ENCODE measurements at places on chromosomes 13 and 19.

DNA sequence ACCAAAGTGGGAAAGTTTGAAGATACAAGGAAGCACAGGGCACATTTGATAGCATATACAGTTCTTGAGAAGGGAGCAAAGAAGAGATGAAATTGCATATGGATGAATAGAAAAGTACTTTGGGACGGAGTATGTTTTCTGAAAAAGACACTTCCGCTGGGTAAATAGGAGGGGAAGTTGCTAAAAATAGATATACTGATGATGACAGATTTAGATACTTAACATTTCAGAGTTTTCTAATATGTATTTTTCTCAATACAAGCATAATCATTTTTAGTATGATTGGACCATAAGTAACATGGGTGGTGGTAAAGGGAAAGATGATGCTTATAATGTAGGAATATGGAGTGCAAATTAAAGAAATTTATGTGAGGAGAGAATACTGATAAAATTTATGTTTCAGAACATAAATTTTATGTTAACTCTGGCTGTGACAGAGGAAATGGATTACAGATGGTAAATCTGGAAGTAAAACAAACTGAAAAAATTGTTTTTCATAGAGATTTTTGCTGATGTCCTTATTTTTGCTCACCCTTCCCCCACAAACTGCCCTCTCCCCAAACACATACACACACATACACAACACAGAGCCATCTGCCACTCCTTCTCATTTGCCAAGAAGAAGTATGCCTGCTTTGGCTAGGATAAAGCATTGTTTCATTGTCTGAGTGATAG, 583.9 kb upstream of the MIR17HG start:
- DNase-seq = no peak

- no peak for DNase-seq
These were observed 51.8 kb upstream of the TPM4 start for GRCh38 chr19:16024266-16025107.

GRCh38 chr19:45636902-45637301, 2.3 kb downstream of the EML2 start:
- no peak for DNase-seq

GRCh38 chr13:62061751-62062150, 646.1 kb upstream of the PCDH20 start:
- DNase-seq = no peak

- no peak for DNase-seq
These were observed 303.4 kb upstream of the SGCG start for GRCh38 chr13:22877421-22877820.

DNA sequence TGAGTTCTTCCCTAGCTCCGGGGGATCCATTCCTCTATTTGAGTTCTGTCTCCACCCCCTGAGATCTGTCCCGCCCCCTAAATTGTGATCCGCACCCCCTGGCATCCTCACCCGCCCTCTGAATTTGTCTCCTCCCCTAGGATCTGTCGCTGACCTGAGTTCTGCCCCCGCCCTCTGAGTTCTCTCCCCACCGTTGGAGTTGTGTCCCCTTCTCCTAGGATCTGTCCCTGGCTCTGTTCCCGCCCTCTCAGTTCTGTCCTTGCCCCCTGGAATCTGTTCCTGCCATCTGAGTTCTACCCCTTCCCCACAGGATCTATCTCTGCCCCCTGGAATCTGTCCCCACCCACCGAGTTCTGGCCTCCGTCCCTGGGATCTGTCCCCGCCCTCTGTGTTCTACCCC, 1.0 kb upstream of the SLC17A7 start:
- DNase-seq = peak; percentile 35

DNA sequence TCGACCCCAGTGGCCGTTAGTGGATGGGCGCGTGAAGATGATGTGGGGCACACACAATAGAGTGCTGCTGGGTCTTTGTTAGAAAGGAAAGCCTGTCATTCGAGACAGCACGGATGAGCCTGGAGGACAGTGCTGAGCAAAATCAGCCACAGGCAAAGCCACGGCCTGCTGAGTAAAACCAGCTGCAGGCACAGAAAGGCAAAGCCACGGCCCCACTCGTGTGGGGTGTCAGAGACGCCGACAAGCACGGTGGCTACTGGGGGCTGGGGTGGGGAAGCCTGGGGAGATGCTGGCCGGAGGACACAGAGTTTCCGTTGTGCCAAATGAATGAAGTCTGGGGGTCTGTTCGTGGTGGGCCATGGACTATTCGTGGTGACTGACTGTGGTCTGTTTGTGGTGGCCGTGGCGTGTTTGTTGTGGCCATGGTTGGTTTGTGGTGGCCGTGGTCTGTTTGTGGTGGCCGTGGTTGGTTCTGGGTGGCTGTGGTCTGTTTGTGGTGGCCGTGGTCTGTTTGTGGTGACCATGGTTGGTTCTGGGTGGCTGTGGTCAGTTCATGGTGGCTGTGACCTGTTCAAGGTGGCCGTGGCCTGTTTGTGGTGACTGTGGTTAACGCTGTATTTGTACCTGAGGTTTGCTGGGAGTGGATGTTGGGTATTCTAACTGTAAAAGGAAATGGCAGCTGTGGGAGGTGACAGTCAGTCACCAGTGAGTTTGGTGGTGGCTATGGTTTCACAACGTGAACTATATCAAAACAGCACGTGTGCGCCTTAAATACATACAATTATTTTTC, 36.3 kb downstream of the MCF2L start:
- no peak for DNase-seq

DNA sequence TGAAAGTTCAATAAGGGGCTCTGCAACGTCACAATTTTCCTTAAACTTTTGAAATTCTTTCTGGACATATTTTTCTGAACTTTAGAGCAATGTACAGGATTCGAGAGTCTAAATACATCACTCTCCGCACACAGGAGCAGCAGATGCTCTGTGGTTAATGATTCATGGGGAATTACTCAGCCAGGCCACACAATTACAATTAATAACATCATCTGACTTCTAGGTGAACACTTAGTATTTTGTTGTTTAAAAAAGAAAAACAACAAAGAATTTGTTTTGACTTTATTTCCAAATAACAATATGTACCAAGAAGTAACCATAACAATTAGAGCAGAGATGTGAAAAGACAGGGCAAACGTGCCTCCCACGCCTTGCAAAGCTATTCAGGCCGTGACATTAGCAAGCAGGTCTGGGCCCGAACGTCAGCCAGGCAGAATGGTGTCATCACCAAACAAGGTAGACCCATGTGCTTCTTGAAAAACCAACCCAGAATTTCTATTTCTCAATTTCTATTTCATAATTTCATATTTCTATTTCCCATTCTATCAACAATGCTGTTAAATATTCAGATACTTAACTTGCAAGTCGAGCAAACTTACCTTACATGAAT, 236.3 kb downstream of the COL4A1 start:
- no peak for DNase-seq

DNA sequence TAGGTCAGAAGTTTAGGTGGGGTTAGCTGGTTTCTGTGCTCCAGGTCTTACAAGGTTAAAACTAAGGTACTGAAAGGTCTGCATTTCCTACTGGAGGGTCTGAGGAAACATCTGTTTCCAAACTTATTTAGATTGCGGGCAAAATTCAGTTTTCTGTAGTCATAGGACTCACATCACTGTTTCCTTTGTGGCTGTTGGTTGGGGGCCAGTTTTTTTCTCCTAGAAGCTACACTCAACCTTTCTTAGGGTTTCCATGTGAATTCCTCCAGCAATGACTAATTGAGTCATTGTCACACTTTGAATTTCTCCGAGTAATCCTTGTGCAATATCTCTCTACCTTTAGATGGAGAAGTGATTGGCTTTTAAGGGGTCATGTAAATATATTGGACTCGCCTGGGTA, 773.4 kb upstream of the SLITRK1 start:
- DNase-seq = no peak

DNA sequence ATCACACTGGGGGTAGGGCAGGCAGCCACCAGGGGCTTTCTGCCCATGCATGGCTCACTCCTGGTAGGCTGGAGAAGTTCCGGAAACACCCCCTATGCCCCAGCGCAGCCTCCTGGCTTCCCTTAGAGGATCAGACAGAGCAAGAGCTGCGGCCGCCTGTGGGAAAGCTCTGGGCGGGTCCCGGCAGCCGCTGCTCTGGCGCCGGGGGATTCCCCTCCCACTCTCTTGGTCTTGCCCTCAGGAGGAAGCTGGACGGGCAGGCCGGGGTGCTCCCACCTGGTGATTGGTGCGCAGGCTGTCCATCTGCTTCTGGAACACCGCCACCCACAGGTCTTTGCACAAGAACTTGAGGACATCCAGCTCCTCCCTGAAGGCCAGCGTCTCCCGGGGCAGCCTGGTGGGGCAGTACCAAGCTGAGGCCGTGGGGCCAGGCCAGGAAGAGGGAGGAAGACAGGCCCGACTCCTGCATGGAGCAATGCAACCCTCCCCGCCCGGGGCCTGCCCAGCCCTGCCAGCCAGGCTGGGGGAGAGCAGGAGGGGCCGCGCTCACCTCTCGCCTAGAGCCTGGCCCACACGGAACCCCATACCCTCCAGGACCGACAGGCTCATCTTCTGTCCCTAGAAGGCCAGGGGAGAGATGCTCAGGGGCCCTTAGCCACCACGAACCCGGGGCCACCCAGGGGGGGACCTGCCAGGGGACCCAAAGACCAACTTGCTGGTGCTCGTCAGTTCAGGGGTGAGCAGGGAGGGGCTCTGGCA, 4.0 kb upstream of the NKPD1 start:
- peak; percentile 74 for DNase-seq

- no peak for DNase-seq
These were observed 83.8 kb downstream of the LNX2 start for GRCh38 chr13:27536361-27537101.

- DNase-seq = no peak
These were observed 740 bp upstream of the BEST2 start for GRCh38 chr19:12750851-12751250.

- DNase-seq = no peak
These were observed 32.6 kb downstream of the PDE4A start for GRCh38 chr19:10452726-10453618.

GRCh38 chr13:43434191-43434590, 352.6 kb downstream of the ENOX1 start:
- DNase-seq = no peak

DNA sequence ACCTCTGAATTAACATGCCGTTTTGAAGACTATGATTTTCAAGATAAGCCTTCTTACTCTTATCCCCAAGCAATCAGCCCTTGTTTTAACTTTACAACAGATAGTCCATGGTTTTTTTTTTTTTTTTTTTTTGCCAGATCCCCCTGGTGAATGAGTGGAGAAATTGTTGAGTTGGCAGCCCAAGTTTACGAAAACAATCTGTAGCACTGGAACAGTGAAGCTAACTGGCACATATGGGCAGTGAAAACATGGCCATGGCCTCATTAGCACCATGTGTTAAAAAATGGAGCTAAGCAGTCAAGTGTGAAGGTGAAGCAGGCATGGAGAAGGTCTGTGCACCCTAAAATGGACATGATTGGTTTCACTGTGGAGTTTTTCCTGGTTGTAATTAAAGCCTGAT, 812.1 kb upstream of the MIR17HG start:
- DNase-seq = no peak

GRCh38 chr13:88162076-88162702, 491.0 kb downstream of the SLITRK5 start:
- DNase-seq = no peak

DNA sequence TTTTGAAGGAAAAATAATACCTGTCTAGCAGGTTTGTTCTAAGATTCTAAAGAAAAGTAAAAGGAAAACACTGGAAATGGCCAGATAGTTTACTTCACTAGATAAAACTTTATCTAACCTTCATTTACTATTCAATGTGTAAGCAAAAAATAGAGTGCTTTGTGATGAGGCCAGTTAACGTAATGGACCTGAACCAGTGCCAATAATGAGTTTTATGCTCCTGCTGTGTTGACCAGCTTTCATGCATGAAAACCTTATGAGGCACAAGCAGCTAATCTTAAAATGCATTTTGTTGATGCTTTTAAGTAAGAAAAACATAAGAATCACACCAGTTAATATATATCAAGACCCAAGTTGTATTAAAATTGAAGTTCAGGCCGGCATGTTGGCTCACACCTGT, 617.2 kb upstream of the GPC6 start:
- DNase-seq = no peak

Data from stimulated activated CD4-positive, alpha-beta T cell treated with anti-CD3 and anti-CD28 coated beads, Interleukin-2, amount 100 ng/mL, for 24 hours (primary cell).